ENCODE measurements at places on chromosomes 3 and 15. TPM values are rescaled to one million over a fixed set of nuclear protein-coding genes. Genes with fewer than 3 reads are reported as not detected.
A peak's percentile ranks its signal among the peaks of the same experiment; 100 is the strongest.

DNA sequence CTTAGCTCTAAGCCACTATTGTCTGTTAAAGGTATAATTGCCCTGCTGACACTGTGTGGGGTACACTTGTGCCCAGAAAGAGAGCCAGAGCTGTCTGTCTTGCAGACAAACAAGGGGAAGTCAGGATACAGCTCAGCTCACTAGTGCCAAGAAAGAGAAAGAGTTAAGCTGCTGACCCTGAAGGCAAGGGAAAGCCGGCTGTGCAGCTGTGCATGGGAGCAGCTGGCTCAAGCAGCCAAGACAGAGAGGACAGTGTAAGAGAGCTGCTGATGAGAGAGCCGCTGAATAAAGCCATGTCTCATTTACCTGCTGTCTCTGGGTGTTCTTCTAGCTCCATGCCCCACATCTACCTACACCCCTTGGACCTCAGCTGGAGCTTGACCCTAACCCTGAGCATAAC, 428.1 kb upstream of the NAALADL2 start:
- no peak for DNase-seq

DNA sequence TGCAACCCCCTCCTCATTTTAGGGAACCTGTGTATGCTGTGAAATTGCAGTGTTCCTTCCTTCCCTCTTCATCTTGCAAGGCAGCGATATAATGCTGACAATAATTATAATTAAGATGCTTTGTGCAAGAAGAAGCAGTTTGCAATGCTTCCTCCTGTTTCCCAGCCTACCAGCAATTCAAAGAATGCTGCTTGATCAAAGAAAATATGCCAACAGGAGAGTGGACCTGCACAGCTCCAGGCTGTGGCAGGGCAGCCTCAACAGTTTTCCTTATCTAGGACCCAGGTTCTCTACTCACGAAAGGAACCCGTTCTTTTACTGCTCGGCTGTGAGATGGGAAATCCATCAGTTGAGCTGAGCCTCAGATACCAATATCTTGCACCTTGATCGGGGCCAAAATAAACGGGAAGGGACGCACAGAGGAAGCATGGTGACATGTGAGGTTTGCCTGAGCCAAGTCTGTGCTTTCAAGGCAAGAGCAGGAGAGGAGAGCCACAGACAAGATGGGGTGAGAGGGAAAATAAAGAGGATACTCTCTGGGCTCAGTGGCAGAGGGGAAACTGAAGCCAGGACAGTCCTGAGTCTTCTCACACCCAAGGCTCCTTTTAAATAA, 22.6 kb upstream of the LRTM1 start:
- no peak for DNase-seq

DNA sequence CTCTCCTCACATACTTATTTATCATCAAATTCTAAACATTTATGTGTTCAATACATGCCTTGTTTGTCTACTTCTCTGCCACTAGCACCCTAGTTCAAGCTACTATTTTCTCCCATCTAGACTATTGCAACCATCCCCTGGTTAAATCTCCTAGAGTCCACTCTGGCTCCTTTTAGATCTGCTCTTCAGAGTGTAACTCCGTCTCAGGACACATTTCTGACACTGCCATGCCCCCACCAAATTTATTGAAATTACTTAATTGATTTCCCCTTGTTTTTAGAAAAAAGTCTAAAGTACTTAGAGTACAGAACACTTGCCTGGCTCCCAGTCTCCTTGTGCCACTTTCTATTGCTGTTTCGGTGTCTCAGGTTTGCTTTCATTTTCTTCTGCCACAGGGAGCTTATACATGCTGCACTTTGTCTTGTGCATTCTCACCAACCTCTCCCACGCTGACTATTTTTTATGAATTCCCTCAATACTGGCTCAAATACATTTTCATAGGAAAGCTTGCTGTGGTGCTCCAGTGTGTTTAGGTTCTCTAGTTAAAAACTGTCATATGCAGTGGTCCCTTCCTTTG, 792.3 kb downstream of the DIPK2A start:
- DNase-seq = no peak

GRCh38 chr3:118208642-118209041, 826.0 kb downstream of the IGSF11 start:
- DNase-seq = no peak

DNA sequence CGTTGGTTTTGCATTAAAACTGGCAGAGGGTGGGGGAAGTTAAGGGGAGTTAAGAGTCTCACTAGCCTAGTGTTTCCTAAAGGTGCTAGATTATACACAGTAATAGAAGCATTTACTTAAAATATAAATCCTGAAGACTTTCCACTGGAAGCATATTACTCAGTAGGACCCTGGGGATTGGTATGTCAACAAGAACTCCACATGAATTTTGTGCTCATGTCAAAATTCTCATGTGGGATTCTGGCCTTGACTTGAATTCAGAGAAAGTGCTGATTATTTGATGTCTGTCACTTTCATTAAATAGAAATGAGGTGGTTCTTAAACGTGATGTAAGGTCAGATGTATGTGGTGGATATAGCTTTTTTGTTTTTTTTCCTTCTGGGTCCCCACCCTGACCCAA, 997.2 kb downstream of the TUSC7 start:
- DNase-seq = no peak

DNA sequence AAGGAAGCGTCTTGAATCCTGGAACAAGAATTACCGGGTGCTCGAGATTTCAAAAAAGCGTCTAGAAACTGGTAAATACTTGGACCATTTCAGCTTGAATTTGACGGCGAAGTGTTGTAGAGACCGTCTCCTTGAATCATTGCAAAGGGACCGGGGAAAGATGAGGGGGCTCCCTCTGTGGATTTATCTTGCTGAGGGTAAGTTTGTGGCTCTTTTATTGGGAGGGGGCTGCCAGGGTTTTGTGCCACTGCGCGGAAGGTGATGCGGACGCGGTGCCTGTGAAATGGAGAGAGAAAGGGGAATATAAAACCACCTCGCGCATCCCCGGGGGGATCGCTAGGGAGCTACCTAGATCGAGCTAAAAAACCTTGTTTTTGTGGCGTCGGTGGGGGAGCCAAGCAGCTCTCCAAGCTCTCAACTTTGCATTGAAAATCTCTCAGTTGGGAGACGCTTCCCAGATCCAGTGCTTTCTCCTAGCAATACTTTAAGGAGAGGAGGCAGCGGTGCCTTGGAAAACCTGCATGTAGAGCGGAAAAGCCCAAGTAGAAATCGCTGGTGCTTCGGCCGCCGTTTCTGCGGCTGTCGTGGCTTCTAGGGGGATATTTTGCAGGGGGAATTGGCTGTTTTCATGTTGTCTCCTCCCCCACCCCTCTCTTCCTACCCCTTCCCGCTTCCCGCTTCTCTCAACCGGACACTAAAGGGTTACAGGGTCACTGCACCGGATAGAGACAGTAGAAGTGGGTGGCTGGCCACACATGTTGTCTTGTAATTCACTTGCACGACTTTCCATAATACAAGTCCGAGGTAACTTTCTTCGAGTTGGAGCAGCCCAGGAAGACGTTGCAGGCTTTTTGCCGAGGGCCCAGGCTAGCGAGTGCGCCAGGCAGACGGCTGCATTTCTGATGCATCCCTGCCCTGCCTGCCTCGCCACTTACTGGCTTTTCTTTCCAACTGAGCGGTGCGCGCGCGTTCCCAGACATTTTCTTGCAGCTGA, 187.6 kb downstream of the NLGN1 start:
- peak; percentile 60 for DNase-seq

GRCh38 chr15:61041886-61042285, 187.2 kb downstream of the RORA start:
- DNase-seq = no peak

- peak; percentile 77 for DNase-seq
Observed at GRCh38 chr3:46998121-46998851, 18.8 kb downstream of the NBEAL2 start.

GRCh38 chr15:70608144-70608543, 155.2 kb downstream of the UACA start:
- DNase-seq = peak; percentile 56

DNA sequence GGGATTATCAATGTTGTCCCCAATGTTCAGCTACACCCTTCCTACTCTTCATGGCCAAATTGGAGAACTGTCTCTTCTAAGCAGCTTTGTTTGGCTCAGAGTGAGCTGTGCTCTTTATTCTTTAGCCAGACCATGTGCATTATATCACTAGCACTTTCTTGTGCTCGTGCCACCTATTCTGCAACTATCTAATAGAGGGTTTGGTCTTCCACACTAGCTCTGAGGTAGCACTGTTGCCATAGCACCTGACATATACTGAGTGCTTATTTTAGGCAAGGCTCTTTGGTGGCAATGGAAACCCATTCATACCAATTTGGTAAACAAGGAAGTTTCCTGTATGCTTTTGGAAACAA, 394.3 kb upstream of the C2CD4B start:
- no peak for DNase-seq

The APEH gene
- total RNA-seq = 121 TPM

The TRH gene
- total RNA-seq = not detected

The IL17RC gene
- total RNA-seq = 26.2 TPM

The COL6A5 gene
- 0.93 TPM for total RNA-seq

Data from left lung (tissue), 14 donors.